Activated CD4-positive, alpha-beta T cell treated with anti-CD3 and anti-CD28 coated beads, Interleukin-2, Interleukin-6, amounts not matched to agents 100 ng/mL and 50 ng/mL, durations not matched to agents 16 hours and 8 hours (primary cell): ENCODE measurements at places on chromosomes 3 and 15.
A peak's percentile ranks its signal among the peaks of the same experiment; 100 is the strongest.

- no peak for DNase-seq
Observed at GRCh38 chr3:20194793-20195460, 8.9 kb upstream of the SGO1 start.

DNA sequence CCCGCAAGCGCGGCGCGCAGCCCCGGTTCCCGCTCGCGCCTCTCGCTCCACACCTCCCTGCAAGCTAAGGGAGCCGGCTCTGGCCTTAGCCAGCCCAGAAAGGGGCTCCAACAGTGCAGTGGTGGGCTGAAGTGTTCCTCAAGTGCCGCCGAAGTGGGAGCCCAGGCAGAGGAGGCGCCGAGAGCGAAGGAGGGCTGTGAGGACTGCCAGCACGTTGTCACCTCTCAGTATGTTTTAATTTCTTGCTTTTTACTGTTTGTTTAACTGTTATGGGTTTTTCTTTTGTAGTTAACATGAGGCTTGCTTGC lies 1525.7 kb downstream of the SI start:
- DNase-seq, result no peak

DNA sequence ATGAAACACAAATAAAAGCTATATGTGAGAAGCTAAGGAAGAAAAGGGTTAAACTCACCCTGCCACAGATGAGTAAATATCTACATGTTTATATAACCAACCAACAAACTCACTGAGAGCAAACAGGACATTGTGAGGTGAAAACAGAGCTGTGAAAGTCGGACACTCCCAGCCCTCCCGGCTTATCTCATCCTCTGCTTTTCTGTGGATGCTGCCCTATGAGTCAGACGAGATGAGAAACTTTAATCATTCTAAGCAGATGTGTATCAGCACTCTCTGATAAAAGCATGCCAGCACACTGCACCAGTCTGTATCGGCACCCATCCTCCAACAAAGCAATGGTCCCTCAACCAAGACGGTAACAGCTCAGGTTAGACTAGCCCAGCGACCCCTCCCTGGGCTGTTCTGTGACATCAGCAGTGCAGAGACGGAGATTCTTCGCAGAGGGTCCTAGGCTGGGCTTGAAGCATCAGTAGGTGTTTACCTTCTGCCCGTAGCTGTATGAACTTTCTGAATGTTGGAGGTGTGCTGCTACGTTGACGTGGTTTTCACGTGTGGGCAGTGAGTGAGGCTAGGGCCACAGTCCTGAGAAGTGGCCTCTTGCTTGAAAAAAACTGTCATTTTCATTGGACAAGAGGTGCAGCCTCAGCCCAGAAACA lies 119.8 kb upstream of the ALDH1A3 start:
- DNase-seq, result no peak

- DNase-seq, result no peak
Observed at GRCh38 chr3:4828279-4829030, 150.8 kb upstream of the BHLHE40 start.

GRCh38 chr3:123032057-123032456 lies 4.5 kb upstream of the SEMA5B start:
- no peak for DNase-seq

DNA sequence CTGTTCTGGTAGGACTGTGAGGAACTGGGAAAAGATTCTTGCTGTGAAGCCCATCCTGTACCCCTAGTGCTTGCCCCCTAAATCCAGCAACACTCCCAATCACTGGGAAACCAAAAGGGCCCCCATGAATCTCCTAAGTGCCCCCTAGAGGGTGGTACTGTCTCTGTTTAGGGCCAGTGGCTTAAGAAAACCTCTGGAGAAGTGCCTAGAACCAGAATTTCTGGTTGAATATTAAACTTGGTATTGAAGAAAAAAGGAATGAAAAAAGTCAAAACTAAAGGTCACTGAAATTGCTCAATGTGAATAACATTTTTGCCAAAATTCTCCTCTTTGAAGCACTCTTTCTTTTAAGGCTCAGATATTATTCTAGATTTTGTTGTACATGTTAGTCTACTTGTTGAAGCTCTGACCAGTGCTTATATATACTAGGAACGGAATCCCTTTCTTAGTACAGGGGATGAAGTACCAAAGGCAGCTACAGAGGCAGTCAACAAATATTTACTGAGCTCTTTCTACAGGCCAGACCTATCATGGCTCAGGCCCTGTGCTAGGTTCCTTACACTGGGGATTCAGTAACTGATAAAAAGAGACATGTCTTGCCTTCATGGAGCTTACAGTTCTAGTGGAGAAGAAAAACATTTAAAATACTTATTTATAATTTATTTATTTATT lies 138.8 kb downstream of the MYLK start:
- DNase-seq, result no peak

DNA sequence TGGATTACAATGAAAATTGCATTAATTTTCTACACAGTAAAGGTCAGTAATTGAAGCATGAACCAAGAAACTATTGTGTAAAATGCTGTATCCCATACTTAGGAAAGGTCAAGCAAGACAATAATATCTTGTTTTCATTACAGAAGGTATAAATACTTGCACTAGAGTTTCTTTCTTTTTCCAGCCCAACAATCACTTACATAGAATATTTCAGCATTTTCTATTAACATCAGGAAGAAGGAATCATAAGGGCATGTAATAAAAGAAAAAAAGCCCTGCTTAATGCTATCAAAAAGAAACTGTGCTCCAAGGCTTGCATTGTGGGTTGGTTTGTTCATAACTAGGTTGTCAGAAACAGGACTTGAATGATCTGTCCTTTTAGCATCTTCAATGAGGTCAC lies 215.1 kb downstream of the MCTP2 start:
- DNase-seq, result no peak

DNA sequence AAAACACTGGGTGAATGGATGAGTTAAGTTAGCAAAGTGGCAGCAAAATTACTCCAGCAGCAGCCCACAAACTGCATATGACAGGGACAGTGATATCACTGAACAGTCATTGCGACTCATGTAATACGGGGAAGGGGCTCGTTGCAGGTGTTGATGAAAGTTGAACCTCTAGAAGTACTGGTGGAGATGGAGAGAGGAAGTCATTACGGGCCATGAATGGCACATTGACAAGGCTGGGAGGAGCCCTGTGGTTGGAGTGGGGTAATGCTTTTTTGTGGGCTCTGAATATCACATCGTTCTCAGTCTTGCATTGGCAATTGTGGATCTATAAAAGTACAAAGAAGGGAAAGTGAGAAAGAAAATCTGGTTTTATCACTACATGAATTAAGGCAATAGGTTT lies 278.1 kb downstream of the ZPLD1 start:
- peak; percentile 29 for DNase-seq

- DNase-seq, result no peak
Observed at GRCh38 chr3:46466273-46466672, 1.6 kb upstream of the LTF start.
